ENCODE measurements at places on chromosomes 1 and 21. TPM values are rescaled to one million over a fixed set of nuclear protein-coding genes. Genes with fewer than 3 reads are reported as not detected.
A peak's percentile ranks its signal among the peaks of the same experiment; 100 is the strongest.

DNA sequence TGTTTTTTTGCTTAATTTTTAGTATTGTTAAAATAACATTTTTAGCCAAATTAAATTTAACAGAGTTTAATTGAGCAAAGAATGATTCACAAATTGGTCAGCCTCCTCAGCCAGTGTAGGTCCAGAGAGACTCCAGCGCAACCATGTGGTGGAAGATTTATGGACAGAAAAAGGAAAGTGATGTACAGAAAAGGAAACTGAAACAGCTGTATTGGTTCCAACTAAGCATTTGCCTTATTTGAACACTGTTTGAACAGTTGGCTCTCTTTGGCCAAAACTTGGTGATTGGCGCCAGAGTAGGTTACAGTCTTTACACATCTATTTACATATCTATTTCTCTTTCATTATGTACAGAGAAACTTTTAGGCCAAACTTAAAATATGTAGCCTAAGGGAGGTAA is 19.4 kb downstream of the RPS6KC1 start:
- H3K4me3 ChIP-seq, result peak overlapping the region; percentile 16
- H3K27me3 ChIP-seq, result no peaks in the 10 kb centered on the region
- no peaks in the 10 kb centered on the region for H3K36me3 ChIP-seq

GRCh38 chr21:35323947-35324346 is 274.8 kb upstream of the RUNX1 start:
- no peaks in the 10 kb centered on the region for H3K27me3 ChIP-seq
- no peak overlapping the region for H3K27ac ChIP-seq
- DNase-seq, result no peak
- H3K36me3 ChIP-seq, result no peaks in the 10 kb centered on the region
- no peak overlapping the region for H3K4me3 ChIP-seq

DNA sequence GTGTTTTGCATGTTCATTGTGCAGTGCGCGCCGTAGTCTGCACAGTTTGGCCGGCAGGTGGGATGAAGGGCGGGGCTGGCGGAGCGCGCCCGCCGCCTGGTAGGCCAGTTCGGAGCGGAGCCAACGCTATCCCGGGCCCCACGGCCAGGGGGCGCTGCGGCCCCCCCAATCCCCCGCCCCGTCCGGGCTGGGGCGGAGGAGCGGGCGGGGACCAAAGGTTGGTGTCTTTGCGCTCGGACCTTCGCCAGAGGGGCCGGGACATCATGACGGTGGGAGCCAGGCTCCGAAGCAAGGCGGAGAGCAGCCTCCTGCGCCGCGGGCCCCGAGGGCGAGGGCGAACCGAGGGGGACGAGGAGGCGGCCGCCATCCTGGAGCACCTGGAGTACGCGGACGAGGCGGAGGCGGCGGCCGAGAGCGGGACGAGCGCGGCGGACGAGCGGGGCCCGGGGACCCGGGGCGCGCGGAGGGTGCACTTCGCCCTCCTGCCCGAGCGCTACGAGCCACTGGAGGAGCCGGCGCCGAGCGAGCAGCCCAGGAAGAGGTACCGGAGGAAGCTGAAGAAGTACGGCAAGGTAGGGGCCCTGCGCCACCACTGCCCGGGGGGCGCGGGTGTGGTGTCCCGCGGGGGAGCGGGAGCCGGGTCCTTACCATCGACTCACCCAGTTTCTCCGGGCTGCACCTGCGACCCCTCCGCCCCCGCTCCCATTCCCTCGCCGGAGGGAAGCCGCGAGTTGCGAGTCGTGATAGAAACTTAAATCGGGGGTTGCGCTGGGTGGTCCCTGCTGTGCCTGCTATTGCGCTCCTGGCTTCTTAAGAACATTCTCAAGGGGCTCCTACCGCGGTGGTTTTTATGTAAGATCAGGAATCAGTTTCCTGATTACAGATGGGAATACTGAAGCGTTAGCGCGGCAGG is at the start of gene C1orf115:
Gene C1orf115, plus strand, starts transcription at position 224 of the 913 bp plus-strand sequence. Its CDS starts 40 bp downstream, at position 264.
- H3K4me3 ChIP-seq, result peak within 1 kb of the TSS; percentile 76
- no peak within 1 kb of the TSS for H3K27ac ChIP-seq
- H3K4me1 ChIP-seq, result no peaks in the 10 kb centered on the region
- peak; percentile 13 for DNase-seq
- H3K27me3 ChIP-seq, result peaks cover 36% of the 10 kb centered on the region

The S100A6 gene
- 2,394 TPM for polyA plus RNA-seq

The UBXN10 gene
- polyA plus RNA-seq, result not detected
